ENCODE measurements at places on chromosomes 7 and 10. TPM values are rescaled to one million over a fixed set of nuclear protein-coding genes. Genes with fewer than 3 reads are reported as not detected.

GRCh38 chr10:24091256-24091655 lies 117.7 kb upstream of the KIAA1217 start:
- no peak for DNase-seq

- no peak for DNase-seq
Measured at GRCh38 chr10:20694296-20694695, 202.8 kb downstream of the NEBL start.

DNA sequence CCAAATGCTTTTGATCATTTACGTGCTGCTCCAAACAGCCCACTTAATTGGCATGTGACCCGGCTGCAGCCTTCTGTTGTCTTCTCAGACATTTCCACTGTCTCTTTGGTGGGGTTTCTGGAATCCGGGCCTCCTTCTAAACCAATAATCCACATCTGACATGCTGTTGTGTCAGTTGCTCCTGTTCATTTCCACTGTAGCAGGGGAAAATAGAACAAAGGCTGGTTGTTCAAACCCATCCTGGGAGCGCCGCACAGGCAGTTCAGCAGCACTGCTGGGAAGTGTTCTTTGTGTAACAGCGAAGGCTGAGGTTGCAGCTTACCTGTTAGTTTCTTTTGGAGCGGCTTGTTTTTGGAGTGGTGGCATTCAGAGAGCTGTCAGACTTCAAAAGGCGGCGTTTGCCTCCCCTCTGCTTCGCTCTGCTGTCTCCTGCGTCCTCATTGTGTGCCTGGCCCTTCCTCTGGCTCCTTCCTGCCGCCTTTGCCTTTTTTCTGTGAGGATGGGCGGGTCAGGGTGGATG lies 149.4 kb downstream of the SNX10 start:
- DNase-seq: no peak

Gene COL17A1
- total RNA-seq: 1.7 TPM

Data from epithelial cell of proximal tubule (primary cell).